CD4-positive, alpha-beta T cell (primary cell): ENCODE measurements at places on chromosomes 7 and 10.

GRCh38 chr7:124364283-124364682, 331.4 kb upstream of the TMEM229A start:
- DNase-seq = no peak

DNA sequence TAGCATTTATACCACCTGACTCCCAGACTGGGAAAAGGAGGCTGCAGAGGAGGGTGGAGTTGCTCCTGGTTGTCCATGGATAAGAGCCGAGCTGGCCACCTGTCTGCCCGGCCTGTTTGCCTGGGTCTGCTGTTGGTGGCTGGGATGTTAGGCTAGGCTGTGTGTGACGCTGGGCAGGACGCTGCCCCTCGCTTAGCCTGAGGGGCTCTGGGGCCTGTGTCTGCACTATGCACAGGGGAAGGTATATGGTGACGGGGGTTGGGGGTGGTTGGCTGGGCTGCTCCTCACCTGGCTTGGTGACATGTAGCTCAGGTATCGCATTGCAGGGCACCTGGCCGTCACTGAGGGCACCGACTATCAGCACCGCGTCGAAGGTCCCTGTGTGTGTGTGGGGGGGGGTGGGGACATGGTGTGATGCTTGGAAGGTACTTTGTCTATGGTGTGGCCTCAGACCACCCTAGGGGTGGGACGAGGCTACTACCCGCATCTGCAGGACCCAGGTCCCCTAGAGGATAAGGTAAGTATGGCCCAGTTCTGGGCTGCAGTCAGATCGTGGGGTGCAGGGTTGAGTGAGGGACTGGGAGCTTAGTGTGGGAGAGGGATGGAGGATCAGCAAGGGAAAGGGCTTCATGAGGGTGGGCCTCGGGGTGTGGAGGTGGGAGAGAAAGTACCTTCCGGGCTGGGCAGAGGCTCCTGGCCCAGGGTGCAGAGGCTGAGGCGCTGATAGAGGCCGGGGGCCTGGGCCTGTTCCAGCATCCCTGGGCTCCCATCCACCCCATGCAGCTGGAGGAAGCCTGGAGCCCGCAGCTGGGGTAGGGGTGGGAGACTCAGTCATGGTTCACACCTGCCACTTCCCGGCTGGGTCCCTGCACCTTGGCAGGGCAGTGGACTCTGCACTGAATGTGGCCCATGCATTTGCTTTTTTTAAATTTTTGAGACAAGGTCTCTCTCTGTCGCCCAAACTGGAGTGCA, 2.3 kb downstream of the METTL27 start:
- no peak for DNase-seq

DNA sequence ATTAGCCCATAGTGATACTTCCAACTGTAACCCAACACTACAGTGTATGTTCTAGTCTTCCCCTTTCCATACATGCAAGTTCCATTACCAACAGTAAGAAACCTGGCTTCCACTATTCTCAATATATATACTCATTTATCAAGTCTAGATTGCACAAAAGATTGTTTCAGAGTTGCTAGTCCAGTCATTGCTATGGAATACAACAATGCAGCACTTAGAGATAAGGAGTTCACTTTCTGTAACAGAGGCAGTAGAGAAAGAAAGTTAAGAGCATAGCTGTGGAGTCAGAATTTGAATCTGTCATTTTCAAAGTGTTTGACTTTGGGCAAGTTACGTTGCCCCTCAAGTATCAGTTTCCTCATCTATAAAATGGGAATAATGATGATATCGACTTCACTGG, 90.1 kb downstream of the RTKN2 start:
- DNase-seq = no peak

DNA sequence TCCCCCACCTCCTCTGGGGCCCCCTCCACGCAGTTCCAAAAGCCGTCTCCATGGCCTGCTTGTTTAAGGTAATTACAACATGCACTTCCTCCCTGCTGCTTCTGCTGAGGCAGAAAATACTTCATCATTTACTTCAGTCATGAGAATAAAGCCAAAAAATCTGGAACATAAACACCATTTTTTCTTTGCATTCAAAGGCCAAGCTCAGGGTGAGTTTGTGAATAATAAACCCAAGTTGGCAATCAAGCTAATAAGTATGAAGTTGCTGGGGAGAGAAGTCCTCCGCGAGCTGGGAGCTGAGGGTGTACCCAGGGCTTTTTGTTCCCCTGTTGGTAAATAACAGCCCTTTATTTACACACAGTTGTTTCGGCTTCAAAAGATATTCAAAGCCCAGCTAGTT, 70.5 kb downstream of the FAM204A start:
- no peak for DNase-seq

- DNase-seq = no peak
Measured at GRCh38 chr10:132503581-132504421, 33.8 kb upstream of the INPP5A start.
